ENCODE measurements at places on chromosomes 1 and 21.

- DNase-seq, result no peak
These were observed 12.4 kb upstream of the H3-3A start for GRCh38 chr1:226050133-226050532.

GRCh38 chr1:233094691-233095090 lies 144.3 kb downstream of the NTPCR start:
- DNase-seq, result no peak

DNA sequence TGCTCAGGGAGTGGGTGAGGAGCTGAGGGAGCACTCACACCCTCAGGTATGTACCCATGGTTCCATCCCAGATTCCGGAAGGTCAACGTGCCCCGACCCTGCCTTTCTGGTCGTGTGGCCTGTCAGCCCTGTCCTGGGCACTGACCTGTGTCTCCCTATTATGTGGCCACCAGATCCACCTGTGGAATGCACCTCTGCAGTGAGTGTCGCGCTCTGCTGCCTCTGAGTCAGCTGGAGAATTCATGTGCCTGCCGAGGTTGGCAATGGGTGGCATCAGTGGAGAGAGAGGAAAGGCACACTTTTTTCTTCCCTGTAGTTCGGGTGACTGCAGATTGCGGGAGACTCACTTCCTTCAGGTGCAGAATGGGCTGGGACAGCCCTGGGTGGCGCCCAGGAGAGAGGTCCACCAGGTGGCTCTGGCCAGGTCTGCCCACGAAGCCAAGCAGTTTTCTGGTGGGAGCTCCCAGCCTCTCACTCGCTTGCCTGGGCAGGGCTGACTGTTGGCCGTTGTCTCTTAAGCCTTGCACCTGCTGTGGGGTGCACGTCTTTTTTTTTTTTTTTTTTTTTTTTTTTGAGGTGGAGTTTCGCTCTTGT lies 176.1 kb upstream of the TMEM51 start:
- no peak for DNase-seq

- no peak for DNase-seq
These were observed 123.4 kb downstream of the ATP6V1G3 start for GRCh38 chr1:198417039-198417438.

DNA sequence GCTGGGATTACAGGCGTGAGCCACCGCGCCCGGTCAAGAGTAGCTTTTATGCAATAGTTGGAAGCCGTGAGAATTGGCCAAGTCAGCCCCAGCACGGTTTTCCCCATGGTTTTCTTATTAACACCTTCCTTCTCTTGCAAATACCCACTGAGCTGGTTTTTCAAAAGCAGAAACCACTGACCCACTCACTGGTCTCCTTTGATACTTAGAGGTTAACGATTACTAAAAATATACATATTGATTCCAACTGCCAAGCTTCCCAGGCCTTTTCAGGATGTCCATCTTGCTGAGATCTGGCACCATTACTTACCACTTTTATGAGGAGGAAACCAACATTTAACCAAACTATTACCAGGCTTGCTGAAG lies 25.9 kb upstream of the TARDBP start:
- DNase-seq, result no peak

DNA sequence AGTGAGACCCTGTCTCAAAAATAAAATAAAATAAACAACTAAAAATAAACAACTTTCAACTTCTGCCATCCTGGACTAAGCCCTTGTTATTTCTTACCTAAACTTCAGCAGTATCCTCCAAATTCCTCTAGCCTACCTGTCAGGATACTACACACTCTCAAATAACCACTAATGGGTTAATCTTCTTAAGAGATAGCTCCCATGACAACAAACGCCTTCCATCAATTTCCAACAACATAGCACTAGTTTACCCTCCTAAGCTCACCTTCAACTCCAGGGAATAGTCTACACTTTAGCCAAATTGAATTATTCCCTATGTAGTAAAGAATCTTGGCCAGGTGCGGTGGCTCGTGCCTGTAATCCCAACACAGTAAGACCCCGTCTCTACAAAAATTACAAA lies 11.3 kb downstream of the AUNIP start:
- DNase-seq, result no peak

GRCh38 chr1:156146020-156146768 lies 7.2 kb upstream of the SEMA4A start:
- peak; percentile 67 for DNase-seq

- no peak for DNase-seq
These were observed 247.4 kb downstream of the RHOU start for GRCh38 chr1:228982637-228983036.

- DNase-seq, result no peak
These were observed 49.9 kb downstream of the MAN1C1 start for GRCh38 chr1:25666460-25666859.

GRCh38 chr1:168419736-168420135 lies 124.1 kb downstream of the XCL2 start:
- DNase-seq, result no peak

- DNase-seq, result no peak
These were observed 15.6 kb upstream of the KCNJ15 start for GRCh38 chr21:38241029-38241740.

- DNase-seq, result no peak
These were observed 482 bp downstream of the SLC2A5 start for GRCh38 chr1:9068981-9069325.

DNA sequence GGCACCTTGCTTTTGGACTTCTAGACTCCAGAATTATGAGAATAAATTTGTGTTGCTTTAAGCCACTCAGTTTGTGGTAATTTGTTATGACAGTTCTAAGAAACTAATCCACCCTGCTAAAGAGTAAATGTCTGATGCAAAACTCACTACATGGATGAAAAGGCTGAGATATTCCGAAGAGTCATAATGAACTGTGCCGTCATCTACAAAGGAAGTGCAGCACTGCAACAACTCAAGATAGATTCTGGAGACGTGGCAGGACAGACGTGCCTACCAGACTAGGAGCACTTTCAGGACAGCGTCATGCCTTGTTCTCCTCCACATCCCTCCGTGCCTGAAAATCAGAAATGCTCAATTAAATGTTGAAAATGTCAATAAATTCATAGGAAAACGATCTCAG lies 24.4 kb upstream of the IRF2BP2 start:
- no peak for DNase-seq

DNA sequence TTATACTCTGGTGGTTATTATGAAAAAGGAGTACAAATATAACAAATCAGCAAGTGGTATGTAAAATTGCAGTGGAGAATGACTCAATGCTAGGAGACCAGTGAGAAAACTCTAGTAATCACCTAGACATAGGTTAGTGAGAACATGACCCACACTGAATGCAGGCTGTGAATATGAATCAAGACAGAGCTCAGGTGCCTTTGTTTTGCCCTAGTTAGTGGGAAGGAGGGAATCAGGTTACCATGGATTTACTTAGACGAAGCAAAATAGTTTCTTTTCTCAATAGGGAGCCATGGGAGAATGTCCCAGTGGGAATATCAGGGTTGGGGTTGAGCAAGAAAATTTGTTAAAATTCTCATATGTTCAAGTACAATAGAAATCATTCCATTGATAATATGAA lies 10.6 kb upstream of the GCLM start:
- DNase-seq, result no peak

GRCh38 chr1:218699421-218699820 lies 354.3 kb downstream of the TGFB2 start:
- DNase-seq, result no peak

DNA sequence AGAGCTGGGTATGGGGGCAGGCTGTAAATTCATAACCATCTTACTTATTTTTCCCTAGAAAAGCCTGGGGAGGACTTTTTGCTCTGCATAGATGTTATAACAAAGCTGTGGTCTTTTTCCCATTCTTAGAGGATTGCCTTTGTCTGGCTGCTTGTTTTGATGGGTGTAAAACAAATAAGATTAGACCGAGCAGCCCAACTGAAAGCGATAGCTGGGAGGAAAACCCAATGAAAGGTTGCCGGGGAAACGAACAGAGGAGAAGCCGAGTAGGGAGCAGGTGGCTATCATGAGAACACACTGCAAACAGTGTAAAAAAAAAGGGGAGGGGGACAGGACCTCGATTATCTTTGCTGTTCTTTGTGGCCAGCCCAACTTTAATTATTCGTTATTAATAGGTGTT lies 1.9 kb downstream of the ELAVL4 start:
- DNase-seq, result no peak

DNA sequence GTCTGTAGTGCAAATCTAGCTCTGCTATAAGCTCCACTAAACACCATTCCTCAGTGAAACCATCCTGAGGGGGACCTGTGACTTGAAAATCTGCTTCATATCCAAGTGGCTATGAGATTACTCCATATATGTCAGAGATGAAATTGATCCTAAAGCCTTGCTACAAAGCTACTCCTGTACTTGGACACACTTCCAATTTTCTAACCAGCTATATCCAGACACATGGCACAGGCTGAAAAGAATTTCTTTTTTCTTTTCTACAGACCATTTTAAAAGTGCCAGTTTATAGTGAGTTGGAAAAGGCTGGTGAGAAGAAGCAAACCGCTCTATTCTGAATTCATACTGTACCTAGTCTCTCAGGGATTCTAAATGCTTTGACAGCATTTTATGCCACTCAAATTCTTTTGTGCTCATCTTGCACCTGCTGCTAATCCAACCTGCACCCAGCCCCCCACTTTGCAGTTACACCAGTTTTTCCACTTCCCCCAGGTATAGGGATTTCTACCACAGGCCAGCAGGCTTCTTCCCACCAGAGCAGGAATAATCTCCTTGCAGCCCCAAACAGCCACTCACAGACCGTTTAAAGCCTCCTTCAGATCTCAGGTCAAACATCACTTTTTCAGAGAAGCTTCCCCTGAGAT lies 112.5 kb downstream of the RERE start:
- no peak for DNase-seq

DNA sequence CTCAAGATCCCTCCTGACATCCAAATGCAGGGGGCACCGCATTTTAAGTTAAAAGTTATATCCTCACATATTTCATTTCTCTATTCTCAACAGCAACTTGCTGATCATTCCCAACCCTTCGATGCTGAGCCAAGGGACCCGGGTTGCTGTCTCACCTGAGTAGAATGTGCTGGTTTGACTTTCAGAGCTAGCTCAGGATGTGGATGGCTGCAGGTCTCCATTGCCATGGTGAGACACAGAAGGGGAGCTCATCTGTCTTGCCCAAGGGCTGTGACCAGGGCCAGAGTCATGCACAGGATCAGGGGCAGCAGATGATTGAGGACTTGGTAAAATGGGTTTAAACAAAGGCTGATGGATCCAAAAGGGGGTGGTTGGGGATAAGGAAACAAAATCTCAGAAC lies 112.1 kb downstream of the HMGB4 start:
- DNase-seq, result no peak

GRCh38 chr1:27594564-27595510 lies 9.1 kb downstream of the AHDC1 start:
- peak; percentile 51 for DNase-seq

DNA sequence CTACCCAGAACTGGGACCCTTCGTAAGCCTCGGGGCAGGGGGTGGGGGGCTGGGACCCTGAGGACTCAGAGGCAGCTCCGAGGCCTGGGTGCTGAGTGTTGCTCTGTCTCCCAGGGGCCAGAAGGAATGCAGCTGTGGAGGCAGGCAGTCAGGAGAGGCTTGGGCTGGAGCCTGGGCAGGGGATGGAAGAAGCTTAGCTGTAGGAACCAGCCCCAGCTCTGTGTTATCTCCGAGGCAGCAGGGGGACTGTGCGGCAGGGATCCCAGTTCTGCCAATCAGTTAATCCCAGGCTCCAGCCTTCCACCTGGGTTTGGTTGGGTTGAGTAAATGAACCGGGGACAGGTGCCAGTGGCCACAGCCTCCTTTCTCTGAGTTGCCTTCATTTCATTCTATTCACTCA lies 8.2 kb upstream of the GRIK3 start:
- no peak for DNase-seq

- DNase-seq, result no peak
These were observed 17.0 kb upstream of the OLFML2B start for GRCh38 chr1:162040657-162041056.

DNA sequence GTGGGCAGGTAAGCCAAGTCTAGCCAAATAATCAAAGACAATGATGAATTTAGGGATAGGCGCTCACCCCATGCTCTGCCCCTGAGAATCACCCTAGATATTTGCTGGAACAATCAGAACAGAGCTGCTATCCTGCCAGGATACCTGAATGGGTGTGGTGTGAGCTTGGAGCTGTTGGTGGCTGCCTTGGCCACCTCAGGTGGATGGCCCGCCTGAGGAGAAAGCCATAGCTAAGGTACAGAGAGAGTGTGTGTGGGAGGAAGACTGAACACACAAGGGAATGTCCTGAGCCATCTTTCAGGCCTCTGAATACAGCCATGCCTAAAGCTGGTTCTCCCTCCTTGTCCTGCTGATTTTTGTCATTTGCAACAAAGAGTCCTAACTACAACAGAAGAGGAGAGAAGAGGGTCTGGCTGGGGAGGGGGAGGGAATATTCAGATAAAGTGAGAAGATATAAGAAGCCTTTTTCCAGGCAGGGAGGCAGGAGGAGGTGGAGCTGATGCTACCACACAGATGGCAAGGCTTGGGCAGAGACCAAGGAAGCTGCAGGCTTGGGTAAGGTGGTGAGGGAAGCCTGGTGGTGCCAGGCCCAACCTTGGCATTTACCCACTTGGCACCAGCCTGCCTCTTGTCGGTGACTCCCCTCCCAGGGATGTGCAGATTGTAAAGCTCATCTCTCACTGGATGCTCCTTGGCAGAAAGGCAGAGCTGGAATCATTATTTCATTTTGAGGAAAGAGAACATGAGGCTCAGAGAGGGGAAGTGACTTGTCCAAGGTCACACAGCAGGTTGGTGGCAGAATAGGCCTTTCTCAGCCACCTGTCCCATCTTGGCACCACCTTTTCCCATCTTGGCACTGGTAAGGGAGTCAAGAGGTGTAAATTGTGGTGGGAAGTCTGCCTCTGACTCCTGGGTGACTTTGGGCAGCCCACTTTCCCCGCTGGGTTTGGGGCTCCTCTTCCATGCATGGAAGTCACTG lies 49.7 kb downstream of the NKAIN1 start:
- DNase-seq, result no peak

DNA sequence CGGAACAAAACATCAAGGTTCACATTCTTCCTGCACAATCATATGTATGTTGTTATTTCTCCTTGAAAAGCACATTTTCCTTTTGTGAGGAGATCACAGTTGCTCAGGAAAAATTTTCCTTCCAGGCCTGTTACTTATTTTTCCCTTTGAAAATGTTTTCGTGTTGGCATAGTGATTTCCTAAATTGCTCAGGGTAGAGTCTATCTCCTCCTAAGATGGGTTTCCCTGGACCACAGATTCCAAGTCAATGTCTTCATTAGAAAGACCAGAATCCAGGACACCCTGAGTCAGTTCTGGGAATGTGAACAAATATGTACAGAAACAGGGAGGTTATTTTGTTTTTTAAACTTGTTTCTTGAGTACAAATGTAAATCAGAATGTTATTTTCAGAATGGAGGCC lies 94.3 kb upstream of the C1orf105 start:
- no peak for DNase-seq

DNA sequence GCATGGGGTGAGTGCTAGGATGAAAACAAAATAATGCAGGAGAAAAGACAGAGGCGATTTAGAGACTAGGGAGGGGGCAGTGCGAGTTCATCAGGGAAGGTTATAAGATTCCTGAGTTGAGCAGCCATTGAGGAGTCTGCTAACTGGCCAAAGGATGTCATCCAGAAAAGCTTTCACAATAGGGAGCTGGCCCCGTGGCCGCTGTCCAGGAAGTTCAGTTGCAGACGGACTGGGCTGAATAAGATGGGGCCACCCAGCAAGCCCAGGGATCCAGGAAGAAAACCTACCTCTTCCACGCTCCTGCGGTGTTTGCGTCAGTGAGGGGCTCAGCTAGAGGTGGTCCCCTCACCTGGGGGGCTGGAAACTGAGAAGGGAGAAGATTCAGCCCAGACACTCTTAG lies 4.0 kb upstream of the PKP1 start:
- DNase-seq, result no peak

GRCh38 chr1:211643324-211644212 lies 31.9 kb downstream of the NEK2 start:
- DNase-seq, result peak; percentile 45

GRCh38 chr1:37723072-37723389 lies 30.7 kb downstream of the CDCA8 start:
- DNase-seq, result no peak

Data from activated CD4-positive, alpha-beta T cell treated with anti-CD3 and anti-CD28 coated beads for 36 hours (primary cell).